ENCODE measurements at places on chromosomes 6 and 20. TPM values are rescaled to one million over a fixed set of nuclear protein-coding genes. Genes with fewer than 3 reads are reported as not detected.

DNA sequence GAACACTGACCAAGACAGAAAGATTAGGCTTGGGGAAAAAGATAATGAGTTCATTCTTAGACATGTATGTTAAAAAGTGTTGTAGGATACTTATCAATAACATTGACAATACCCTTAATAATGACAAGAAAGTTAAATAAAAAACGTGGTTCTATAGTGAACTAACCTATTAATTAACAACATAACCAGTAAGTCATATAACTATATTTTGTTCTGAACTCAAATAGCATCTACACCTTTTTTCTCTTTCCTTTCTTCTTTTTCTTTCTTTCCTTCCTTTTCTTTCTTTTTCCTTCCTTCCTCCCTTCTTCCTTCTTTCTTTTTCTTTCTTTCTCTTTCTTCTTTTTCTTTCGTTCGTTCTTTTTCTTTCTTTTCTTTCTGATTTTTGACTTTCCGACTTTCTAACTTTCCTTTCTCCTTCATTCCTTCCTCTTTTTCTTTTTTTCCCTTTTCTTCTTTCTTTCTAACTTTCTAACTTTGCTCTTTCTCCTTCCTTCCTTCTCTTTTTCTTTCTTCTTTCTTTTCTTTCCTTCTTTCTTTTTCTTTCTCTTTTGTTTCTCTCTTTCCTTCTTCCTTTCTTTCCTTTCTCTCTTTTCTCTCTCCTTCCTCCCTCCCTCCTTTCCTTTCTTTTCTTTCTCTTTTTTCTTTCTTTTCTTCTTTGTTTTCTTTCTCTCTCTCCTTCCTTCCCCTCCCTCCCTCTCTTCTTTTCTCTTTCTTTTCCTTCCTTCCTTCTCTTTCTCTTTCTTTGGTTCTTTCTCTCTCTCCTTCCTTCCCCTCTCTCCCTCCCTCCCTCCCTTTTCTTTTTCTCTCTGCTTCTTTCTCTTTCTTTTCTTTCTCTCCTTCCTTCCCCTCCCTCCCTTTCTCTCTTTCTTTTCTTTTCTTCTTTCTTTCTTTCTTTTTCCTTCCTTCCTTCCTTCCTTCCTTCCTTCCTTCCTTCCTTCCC lies 24.6 kb downstream of the PRSS35 start:
- ATAC-seq: no peak

Gene LAMA2
- total RNA-seq: 103 TPM

GRCh38 chr6:27785294-27785693 lies 126.9 kb downstream of the OR2B2 start:
- ATAC-seq: no peak

DNA sequence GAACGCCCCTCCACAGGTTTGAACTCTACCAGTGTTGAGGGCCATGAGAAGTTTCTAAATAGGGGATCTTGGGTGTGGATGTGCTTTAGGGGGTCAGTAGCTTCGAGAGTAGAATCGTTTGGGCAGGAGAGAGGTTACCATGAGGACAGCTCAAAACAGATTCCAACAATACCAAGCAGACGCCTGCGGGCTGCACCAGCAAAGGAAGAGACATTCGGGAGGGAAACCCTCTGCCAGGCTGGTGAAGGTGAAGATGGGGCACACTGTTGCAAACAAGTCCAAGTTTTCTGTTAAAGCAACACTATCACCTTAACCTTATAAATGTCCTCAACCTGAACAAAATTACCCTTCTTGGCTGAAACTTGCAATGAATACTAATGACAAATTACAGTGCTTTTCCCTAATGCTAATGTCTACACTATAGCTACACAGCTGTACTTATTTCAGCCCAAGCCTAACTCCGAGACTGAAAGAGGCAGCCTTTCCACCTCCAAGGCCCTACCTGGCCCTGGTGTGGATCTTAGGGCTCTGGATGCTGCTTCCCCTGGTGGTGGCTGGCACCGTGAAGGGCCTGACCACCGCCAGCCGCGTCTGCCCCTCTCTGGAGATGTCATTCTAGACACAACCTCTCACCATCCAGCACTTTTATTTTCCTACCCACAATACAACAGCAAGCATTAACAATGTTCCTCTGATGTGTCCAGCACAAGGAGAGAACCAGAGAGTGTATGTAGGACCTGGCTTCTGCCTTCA lies 80.1 kb downstream of the DLL1 start:
- ATAC-seq: no peak

- ATAC-seq: no peak
Observed at GRCh38 chr6:147156218-147156617, 48.0 kb upstream of the STXBP5 start.

Gene TFAP2B
- total RNA-seq: 0.25 TPM

Gene ADAT2
- total RNA-seq: 3.7 TPM
